Brain pericyte (primary cell): ENCODE measurements at places on chromosomes 6 and 20.

- DNase-seq = no peak
Measured at GRCh38 chr6:127518191-127518709, 885 bp downstream of the MTCL3 start.

- no peak for DNase-seq
Measured at GRCh38 chr20:59032713-59033059, 551 bp upstream of the ATP5F1E start.

GRCh38 chr20:21507400-21508229 is 6.2 kb downstream of the NKX2-2 start:
- DNase-seq = no peak

DNA sequence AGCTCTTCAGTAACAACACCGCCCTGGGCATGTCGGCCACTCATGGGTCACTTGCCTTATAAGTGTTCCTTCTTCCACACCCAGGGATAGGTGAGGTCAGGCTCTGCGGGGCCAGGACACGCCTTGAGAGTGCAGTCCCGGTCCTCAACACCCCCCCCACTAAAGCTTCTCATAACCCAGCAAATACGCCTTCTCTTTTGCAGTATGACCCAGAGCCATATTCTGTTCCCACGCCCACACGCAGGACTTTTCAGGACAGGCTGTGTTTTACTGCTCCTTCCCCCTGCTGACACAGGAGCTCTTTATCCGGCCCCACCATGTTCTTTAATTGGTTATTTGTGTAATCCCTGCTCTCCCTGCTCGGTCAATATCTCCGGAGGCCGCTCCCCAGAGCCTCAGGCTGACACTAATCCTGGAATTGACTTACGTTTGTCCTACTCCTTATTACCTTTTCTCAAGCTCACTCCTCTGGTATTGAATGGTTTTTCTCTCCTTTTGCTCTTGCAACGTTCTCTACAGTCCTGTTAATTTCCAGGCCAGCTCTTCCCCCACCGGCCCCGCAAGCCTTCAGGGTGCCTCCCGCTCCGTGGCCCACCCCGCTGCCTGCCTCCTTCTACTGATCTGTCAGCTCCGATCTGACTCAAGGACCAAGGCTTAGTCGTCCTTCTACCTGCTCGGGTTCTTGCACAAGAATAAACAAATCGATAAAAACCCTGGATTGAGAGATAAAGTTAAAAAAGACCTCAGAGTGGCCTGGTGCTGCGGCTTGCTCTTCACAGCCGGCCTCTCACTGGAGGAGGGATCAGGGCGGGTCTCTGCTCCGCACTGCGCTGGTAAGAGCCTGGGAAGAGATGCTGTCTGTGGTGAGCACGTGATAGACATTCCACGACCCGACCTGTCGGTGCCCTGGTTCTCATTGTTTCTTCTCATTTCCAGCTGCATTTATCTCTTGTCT is 357.5 kb downstream of the ZFAND3 start:
- DNase-seq = no peak

GRCh38 chr6:142285235-142286087 is 16.3 kb upstream of the ADGRG6 start:
- no peak for DNase-seq

- no peak for DNase-seq
Measured at GRCh38 chr6:118859517-118860064, 34.4 kb upstream of the ASF1A start.

DNA sequence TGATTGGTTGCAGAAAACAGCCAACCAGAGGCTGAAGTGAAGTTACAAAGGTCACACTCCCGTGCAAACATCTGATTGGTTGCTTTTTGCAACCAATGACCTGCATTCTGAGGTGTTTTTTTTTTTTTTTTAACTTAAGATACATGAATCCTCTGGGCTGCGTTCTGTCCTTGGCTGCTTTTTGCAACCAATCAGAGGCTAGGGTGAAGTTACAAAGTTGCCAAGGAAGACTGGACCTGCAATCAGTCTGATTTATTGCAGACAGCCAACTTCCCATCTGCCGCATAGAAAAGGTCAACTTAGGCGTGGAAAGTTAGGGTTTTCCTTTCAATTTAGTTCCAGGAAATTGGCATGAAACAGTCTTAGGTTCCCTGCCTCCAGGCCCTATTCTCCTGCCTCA is 292.9 kb downstream of the PLCB1 start:
- no peak for DNase-seq

DNA sequence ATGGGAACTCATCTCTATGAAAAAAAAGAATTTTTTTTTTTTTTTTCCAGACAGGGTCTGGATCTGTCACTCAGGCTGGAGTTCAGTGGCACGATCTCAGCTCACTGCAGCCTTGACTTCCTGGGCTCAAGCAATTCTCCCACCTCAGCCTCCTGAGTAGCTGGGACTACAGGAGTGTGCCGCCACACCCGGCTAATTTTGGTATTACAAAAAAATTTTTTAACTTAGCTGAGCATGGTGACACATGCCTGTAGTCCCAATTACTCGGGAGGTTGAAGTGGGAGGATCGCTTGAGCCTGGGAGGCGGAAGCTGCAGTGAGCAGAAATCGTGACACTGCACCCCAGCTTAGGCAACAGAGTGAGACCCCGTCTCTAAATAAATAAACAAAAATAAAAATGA is 7.5 kb downstream of the DEF6 start:
- no peak for DNase-seq

GRCh38 chr6:155440398-155441111 is 15.1 kb downstream of the NOX3 start:
- DNase-seq = no peak

- DNase-seq = no peak
Measured at GRCh38 chr6:143232849-143233248, 172.2 kb downstream of the AIG1 start.

- DNase-seq = peak; percentile 15
Measured at GRCh38 chr6:73803562-73804241, 107.7 kb downstream of the CD109 start.
